ENCODE measurements at places on chromosomes 2 and 18.

DNA sequence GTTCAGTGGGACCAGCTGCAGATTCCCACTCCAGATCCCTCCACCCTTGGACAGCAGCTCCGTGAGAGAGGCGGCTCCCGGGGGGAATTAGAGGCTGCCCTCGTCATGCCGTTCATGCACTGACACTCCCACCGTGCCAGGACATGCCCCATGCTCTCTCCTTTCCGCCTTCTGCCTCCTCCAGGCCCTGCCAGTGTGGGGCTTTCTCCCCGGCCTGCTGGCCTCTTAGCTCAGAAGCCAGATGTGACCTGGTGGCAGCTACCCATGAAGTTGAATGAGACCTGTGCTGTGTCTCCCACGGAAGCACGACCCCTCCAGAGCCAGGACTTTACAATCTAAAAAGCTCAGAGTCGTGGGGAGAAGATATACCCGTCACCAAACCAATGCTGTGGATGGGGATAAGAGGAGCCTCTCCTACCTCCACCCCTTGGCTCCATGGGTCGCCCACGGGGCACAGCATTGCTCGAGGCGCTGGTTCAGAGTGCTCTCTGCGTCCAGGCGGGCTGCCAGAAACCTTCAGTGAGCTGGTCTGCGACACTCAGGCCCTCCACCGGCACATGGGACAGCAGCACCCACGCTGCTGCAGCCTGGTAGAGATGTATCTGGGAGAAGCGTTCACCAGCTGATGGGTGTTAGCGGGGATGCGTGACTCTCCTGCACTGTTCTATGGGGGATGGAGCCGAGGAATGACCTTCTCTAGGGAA, 111.0 kb upstream of the GPC1 start:
- no peak for DNase-seq

- no peak for DNase-seq
Measured at GRCh38 chr2:86253424-86253823, 54.2 kb downstream of the MRPL35 start.

DNA sequence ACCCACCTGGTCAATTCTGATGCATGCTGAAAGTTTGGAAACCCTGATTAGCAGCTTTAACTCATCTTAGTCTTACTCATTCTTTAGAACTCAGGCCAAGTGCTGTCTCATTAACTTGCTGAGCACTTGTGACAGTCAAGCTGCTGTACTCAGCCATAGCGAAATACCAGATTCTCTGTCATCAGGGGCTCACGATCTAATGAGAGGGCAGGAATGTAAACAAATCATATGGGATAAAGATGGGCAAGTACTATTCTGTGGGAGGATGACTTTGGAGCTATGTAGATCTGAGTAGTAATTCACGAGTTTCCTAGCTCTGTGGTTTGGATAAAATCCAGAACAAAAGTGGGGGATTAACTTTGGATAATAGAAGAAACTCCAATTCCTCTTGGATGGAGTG, 376.6 kb downstream of the HRH4 start:
- no peak for DNase-seq

DNA sequence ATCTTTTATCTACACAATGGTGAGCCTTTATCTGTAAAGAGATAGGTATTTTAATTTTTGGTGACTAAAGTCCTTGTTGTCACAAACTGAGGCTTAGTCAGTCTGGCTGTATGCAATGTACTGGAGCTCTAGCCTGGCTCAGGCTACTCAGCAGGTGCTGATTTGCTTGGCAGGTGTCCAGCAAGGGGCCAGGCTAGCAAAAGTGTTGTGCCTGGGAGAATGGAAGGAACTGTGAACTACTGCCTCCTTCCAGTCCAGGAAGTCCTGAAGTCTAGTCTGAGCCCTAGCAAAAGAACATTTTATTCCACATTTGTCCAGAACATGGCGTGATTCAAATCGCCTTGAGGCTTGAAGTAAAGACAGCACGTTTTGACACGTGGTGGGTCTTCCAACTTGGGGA, 260.5 kb downstream of the CCDC85A start:
- no peak for DNase-seq

GRCh38 chr18:74702950-74703349, 105.3 kb downstream of the ZNF407 start:
- no peak for DNase-seq

DNA sequence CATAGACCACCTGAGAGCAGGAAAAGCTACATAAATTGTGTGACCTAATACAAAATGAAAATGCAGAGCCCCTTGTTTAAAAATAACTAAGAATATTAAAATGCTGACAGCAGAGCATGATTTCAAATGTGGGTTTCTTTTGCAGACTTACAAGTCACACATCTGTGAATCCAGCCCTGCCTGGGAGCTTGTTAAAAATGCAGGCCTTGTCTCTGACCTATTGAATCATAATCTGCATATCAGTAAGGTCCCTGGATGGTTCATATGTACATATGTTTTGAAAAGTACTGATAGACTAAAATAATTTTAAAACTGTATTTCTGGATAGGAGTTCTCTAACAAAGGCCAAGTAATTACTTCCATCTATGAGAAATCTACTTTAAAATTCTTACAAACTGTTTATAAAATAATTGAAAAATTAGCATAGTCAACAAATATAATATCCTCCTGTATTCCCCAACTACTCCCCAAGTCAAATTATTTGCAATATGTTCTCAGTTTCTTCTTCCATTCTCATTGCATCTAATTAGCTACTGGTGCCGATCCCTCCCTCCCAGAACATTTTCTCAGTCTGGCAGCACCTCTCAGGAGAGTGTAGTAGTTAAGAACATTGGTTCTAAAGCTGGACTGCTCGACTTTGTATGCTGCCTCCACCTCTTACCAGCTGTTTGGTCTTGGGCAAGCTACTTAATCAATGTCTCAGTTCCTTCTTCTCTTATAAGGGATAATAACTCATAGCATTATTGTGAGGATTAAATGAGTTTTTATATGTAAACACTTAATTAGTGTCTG, 1040.4 kb upstream of the CDH2 start:
- no peak for DNase-seq

DNA sequence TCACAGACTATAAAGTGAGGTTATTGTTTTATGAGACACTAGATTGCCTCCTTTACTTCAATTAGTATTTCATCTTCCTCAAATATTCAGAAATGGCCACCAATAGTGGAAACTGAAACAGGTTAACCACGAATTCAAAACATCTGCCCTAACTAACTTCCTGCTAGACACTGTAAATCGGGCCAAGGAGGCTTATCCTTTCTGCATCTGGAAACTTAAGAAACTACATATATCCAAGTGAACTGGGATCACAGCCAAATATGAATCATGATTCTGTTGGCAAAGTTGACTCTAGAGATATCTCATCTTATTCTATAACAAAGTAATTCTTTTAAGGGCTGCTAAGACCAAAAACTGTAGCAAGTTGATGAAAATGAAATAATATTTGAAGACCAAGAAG, 136.6 kb upstream of the ZC3H15 start:
- DNase-seq = peak; percentile 10

- peak; percentile 3 for DNase-seq
Measured at GRCh38 chr2:160628811-160629210, 135.2 kb upstream of the RBMS1 start.

- DNase-seq = no peak
Measured at GRCh38 chr18:35692866-35693265, 111.3 kb downstream of the GALNT1 start.

- no peak for DNase-seq
Measured at GRCh38 chr2:144429396-144430112, 90.4 kb downstream of the ZEB2 start.

DNA sequence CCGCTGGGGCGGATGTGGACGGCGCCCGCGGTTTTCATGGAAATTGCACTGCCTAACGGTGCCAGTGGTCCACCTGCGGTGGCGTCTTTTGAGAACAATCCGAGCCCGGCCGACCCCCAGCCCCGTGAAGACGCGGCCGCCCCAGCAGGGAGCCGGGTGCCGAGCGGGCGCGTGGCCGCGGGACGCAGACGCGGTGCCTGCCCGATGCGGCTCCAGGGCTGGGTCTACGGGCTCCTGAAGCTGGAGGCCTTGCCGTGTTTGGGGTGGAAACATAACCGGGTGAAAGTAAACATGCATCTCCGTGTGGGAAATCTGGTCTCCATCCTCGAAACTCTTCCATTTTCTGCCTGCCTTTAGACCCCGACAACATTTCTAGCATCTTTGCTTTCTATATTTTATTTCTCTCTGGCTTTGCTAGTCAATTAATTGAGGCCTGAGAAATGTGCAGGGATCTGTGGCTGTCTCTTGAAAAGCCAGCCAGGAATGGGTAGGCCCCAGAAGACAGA, 572 bp downstream of the INPP4A start:
- DNase-seq = no peak

DNA sequence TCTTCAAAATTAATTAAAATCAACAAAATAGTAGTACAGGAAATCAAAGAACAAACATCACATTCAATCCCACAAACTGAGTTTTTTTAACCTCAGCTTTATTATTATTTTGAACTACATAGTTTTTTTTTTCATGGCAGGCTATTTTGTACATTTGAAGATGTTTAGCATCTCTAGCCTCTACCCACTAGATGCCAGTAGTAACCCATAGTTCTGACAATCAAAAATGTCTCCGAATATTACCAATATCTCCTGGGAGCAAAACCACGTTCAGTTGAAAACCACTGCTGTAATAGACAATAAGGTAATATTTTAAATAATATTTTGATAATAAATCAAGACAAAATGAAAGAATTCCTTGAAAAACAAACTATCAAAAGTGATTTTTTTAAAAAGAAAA, 702.6 kb upstream of the LRRTM1 start:
- DNase-seq = no peak

DNA sequence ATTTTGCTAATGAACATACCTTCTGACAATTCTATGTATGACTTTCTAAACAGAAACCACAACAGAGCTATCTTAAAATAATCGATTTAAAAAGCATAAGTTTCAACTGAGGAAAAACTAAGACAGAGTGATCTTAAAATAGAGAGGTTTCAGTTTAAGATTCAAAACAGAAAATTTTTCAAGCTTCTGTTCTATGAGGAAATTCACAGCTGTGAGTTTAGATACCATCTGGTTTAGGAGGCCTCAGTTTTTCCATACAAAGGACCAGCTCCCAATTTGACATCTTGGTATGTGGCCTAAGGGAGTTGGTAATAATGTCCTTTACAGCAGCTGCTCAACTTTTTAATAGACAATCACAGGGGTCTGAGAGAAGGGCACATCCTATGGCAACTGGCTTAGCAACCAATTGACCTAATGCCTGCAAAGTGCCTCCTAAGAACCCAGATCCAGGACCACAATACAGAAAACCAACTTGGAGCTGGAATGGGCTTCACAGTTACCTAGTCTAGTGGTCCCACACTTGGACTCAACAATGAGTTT, 39.7 kb downstream of the MDH1 start:
- DNase-seq = peak; percentile 5

DNA sequence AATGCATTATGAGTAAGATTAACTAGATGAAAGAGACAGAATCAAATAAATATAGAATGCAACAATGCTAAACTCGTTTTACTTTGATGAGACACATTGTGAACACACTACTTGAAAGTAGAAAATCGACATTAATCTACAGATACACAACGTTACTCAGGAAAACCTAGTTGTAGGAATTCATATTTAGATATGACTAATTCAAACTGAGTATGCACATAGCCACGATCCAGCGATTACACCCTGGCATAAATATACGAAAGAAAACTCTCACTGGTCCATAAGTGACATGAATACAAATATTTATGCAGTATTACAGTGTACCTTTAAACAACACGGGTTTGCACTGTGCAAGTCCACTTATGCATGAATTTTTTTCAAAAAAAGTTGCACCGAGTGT, 485.6 kb downstream of the TMX3 start:
- no peak for DNase-seq

GRCh38 chr2:160920791-160921303, 239.4 kb upstream of the TANK start:
- no peak for DNase-seq

DNA sequence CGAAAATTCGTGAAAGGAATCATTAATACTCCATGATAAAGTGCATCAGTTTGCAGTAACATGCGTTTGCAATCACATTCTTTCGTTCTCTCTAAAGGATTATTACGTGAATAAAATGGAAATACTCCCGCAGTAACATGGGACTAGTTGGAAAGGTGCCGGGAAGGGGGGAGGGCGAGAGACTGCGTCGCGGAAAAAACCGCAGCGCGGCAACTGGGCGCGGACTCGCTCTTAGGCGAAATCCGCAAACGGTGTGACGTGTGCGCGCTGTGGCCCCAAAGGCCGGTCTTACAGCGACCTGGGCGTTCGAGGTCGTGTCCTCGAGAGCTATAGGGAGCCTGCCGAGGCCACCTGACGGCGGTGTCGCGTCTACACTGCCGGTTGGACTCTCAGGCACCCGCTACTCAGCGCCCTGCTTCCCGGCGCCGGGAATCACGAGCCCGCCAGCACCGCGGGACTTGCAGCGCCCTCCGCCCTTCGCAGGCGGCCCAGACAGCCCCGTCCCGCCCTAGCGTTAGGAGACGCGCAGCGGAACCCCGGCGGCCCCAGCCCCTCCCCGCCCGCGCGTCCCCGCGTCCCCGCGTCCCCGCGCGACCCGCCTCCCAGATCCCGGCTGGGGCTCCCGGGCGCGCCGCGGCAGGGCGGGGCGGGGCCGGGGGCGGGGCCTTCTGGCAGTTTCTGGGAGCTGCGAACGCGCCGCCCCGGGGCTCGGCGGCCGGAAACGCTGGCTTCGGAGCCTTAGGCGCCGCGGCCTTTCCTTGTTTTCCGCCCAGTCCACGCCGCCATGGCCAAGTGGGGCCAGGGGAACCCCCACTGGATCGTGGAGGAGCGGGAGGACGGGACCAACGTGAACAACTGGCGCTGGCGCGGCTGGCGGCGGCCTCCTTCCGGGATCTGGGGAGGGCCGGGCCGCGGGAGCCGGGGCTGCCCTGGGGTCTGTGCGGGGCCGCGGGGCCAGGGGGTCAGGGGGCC, 15.1 kb downstream of the C2orf74 start:
- peak; percentile 96 for DNase-seq

DNA sequence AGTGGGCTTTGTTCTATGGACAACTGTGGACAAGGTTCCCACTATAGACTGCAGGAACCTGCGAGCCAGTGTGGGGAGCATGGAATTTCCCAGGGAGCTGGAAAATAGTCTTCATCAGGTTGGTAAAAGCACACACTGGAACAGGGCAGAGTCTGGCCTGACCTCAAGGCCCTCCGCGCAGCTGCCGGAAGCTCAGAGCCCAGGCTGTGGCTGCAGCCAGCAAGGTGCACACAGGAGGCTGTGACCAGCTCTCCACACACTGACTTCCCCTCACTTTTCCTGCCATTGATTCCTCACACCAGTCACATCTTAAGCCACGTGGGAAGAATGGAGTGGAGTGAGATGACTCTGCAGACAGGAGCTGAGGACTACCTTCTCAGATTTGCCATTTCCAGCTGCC, 19.1 kb downstream of the MAL start:
- peak; percentile 42 for DNase-seq

All from GM12865 (cell line).